GM20000 (cell line): ENCODE measurements at places on chromosomes 7 and 10.

- DNase-seq, result no peak
These were observed 130.1 kb downstream of the CELF2 start for GRCh38 chr10:11147722-11148121.

DNA sequence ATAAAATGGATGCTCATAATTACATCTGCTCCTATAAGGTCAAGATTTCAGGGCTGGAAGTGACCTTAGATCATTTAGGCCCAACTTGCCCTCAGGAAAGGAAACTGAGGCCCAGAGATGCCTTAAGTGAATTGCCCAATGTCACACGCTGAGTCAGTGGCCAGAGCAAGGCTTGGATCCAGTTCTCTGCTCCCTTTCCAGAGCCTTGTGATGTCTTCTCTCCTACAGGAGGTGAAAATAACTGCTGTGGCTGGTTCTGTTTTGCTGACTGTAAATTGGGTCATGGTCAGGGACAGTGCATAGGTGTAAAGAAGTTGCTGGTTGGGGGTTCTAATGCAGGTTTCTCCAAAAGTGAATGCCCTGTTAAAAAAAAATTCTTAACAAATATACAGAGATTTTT is 91.3 kb downstream of the TCF7L2 start:
- DNase-seq, result no peak

DNA sequence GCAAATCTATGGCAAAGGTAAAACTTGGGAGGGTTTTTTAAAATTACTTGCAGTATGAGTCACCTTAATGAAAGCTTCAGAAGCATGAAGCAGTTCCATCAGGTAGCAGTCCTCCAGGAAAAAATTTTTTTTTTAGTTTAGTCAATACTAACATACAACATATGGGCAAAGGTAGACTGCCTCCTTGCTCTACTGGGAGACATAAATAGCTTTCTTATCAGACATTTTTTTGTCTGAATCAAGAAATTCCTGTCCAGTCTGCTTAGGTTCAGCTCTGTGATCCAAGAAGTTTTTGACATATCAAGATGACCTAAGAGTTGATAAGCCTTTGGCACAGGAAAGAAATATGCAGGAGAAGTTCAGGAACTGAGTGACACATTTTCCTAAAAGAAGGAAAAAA is 171.5 kb upstream of the TCF7L2 start:
- no peak for DNase-seq

GRCh38 chr10:12473491-12473890 is 124.1 kb downstream of the CAMK1D start:
- DNase-seq, result no peak

GRCh38 chr10:128035557-128035973 is 90.7 kb downstream of the MKI67 start:
- DNase-seq, result peak; percentile 77

- DNase-seq, result no peak
These were observed 146.8 kb downstream of the GFRA1 start for GRCh38 chr10:116126239-116126638.

- peak; percentile 9 for DNase-seq
These were observed 545.9 kb downstream of the SUGCT start for GRCh38 chr7:40680657-40681056.

- peak; percentile 44 for DNase-seq
These were observed 44.2 kb upstream of the GGCT start for GRCh38 chr7:30548845-30549244.

DNA sequence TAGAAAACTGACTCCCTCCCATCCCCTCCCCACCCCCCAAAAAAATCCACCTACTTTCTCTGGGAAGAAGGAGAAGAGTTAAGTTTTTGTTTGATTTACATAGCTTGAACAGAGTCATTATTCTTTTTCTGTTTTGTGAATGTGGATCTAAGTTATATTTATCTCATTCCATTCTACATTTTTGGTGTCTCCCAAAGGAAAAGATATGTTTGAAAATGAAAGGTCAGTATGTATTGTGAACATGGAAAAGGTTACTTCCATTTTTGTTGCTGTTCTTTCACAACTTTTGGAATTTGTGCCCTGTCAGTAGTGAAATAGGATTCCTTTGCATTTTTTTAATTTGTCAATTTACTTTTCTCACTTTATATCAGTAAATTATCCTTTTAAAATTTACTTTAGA is 547.9 kb downstream of the SUGCT start:
- DNase-seq, result no peak

- no peak for DNase-seq
These were observed 511.0 kb downstream of the XPNPEP1 start for GRCh38 chr10:109412353-109412752.

DNA sequence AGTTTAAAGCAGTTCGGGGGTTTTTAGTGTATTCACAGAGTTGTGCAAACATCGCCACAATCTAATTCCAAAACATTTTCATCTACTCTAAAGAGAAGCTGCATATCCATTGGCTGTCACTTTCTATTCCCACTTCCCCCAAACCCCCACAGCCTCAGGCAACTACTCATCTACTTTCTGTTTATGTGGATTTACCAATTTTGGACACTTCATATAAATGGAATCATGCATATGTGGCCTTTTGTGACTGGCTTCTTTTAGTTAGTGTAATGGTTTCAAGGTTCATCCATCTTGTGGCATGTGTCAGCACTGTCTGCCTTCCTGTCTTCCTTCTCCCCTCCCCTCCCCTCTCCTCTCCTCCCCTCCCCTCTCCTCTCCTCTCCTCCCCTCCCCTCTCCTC is 78.5 kb upstream of the FZD1 start:
- DNase-seq, result no peak

DNA sequence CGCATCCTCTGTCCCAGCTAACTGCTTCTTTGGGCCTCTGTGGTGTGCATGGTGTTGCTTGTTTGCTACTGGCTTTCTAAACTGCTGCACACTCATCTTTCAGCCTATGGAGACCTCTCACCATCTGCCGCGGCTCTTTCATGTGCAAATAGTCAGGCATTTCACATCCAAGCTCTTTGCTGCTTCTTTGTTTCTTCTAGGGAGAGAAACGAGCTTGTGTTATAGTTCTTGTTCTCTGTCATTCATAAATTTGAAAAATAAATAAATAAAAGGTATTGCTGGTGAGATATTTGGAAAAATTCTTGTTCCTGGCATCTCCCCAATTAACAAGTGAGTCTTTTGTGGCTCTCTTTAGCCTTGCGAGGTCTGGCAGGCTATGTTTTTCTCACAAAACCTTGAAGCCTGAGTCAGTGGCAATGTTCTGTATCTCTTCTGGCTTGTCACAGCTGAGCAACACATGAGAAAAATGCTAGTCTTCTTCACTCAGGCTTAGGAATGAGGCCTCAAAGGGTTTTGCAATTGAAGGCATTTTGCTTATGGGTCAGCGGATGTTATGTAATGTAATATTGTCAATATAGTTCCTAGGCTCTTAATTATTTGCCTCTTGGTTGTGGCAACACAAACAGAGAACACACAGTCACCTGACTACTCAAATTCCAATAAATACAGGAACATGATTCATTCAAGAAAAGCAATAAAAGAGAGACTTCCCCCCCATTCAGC is 274.0 kb downstream of the FRMD4A start:
- no peak for DNase-seq

GRCh38 chr7:22435720-22436119 is 64.3 kb downstream of the STEAP1B start:
- no peak for DNase-seq

DNA sequence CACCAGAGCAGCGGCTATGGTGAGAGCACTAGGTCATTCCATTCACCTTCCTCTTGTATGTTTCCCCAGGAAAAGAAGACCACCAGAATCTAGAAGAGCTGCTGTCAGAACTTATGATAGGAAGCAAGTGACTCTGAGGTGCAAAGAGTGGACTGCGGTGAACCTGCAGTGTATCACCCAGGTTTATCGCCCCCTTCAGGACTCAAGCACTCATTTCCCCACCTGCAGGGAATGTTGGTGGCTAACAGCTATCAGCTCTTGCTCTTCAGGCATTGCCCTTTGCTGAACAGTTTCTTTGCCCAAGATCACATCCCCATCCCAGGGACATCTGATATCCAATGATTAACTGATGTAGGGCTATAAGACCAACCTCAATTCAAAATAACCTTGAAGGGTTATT is 66.3 kb upstream of the IL6 start:
- no peak for DNase-seq

DNA sequence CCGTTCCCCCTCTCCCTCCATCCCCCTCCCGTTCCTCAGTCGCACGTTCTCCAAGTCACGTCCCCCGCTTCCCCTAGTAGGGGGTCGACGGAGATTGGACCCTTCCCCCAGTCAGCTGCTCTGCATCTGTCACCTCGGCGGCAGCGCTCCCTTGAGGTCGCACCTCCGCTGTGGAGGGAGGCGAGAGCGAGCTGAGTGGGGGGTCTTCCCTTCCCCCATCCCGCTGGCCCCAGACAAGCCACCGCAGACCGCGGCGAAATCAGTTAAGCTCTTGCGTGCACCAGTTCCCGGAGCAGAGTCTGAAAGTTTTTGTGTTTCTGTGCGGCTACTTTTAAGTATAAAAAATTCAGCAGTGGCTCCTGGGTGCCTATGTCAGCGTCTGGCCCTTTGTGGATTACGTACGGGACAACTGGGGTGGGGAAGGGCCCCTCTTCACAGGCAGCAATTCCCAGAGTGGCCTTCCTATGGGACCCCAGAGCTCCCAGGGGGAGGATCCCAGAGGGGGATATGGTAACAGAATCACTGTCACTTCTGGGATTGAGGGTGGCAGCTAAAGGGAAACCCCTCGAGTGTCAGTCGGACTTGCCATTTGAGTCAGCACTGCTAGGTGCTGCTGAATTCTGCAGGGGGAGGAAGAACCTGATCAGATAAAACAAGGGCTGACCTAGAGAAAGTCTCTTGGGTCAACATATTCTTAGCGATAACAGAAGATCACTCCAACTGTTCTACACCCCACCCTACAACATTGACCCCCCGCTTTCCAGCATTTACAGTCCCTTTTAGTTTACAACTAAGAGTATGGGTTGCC is 12.5 kb upstream of the DDIT4 start:
- peak; percentile 74 for DNase-seq

DNA sequence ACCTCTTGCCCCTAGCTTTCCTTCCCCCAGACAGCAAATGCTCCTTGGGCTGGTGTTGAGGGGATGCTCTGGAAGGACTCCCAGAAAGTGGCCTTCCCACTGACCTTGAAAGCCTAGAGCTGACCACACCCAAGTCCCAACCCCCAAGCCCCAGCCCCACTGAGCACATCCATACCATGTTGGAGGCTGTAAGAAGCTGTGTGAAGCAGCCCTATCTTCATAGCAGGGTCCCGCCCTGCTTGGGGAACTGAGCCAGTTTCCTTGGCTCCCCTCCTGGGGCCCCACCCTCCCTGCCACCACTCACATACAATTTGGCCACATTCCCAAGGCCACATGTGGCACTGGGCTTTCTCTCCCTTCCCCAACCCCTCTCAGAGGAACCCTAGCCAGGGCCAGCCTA is 72.3 kb upstream of the CACUL1 start:
- no peak for DNase-seq

DNA sequence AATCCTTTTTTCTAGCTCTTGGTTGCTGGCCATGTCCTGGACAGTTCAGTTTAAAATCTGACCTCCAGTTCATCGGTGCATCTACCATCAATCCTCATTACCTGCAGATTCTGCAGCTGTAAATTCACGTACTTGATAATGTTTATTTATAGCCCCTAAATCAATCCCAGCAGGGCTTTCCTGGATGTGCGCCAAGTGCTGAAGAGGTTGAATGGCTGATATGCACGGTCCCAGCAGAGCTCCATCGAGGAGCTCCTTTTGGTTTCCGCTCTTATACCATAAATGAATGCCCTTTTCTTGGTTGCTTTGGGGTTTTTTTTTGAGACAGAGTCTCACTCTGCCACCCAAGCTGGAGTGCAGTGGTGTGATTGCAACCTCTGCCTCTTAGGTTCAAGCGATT is 91.2 kb upstream of the CCZ1B start:
- no peak for DNase-seq

DNA sequence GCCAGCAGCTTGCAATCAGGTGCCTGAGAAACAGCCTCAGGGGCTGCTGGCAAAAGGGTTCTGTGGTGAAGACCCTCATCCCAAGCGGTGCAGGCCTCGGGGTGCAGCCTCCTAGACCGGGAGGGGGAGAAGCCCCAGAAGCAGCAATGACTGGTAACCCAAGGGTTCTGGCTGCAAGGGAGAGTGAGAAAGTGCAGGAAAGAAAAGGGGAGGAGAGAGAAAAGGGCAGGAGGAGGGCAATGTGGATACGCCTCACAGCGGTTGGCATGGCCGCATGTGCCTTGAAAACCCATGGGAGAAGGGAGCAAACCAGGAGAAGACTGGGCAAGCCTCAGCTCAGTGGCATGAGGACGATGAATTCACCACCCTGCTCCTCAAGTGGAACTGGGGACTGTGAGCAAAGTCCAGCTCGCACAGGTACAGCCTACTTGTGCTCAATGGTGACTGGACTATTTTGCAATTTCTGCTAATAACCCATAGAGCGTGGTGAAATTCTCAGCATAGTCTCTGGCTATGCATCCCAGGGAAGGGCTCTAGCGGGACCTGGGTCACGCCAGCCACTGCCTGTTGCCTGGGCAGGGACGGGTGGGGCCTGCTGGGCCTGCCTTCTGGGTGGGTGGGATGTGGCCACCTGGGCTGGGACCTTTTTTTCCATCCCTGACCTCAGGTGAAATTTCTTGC is 6.2 kb downstream of the CLRN3 start:
- DNase-seq, result no peak

DNA sequence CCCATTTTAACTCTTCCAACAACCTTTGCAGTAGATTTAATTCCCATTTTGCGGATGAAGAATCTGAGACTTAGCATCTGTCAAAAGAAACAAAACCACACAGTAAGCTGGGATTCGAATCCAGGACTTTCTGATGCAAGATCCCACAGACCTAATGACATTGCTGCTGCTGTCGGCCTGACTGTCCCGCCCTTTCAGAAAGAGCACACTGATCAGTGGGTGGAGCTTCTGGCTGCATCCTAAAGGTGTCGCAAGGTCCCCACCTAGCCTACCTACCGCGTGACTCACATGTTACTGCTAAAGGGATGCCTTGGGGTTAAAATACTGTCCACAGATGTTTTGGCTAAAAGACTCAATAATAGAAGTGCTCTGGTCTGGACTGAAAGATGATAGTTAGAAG is 134.7 kb downstream of the EMX2 start:
- DNase-seq, result no peak

- DNase-seq, result no peak
These were observed 184.1 kb downstream of the RELN start for GRCh38 chr7:103805346-103805745.

DNA sequence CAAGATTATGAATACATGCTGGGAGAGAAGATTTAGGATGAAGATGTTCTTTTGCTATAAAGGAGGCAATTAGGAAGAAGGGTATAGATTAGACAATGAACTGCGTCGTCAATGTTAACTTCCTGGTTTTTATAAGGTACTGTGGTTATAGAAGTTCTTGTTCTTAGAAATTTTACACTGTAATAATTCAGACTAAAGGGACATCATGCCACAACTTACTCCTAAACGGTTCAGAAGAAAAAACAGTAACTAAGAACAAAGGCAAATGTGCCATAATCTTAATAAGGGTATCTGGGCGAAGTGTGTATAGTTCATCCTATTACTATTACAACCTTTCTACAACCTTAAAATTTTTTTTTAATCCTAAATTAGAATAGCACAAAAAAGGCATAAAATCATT is 31.3 kb upstream of the DDC start:
- no peak for DNase-seq
